SK-N-DZ (cell line): ENCODE measurements at places on chromosomes 7 and 10.

- no peak for DNase-seq
These were observed 181.4 kb downstream of the ARID5B start for GRCh38 chr10:62082729-62083411.

GRCh38 chr7:81687062-81687461, 82.8 kb downstream of the HGF start:
- DNase-seq = no peak

DNA sequence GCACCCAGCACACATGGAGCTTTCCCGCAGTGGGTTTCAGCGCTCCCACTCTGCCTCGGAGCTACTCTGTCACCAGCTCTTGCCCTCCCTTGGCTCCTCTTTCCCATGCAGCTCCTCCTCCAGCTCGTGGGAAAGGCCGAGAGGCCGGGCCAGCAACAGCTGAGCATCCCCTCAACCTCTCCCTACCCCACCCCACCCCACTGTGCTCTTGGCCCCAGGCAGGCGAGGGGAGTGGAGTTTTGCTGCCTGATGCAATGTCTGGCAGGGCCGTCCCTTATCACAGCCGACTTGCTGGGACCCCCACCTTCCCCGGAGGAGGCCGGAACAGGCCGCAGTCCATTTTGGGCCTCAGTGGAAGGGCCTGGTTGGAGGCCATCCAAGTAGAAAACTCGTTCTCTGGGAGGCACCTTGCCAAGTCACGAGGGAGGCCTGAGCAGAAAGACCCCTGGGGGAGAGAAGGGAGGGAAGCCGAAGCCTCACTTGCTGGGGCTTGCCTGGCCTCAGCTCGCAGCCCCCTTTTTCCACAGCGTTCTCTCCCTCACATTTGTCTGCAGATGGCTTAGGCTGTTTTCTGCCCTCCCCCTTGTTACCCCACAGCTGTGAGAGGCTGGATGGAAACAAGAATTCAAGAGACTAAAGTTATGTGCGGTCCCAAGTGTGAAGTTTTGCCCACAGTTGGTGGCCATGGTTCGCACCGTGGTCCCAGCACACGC, 35.3 kb downstream of the CHST3 start:
- DNase-seq = no peak

DNA sequence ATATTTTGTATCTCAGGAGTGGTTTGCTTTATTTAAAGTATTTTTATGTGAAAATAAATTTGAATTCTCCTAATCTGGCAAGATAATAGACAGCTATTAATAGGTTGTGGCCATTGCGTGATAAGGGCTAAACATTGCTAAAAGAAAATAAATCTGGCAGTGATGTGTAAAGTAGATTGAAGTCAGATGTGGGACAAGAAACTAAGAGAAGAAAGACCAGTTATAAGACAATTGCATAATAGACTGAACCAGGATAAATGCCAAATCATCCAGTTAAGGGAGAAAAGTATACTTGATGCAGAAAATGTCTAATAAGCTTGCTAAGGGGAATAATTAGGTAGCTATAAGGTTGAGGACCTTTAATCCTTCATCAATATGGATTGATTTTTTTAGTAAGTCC, 197.5 kb upstream of the CSTF2T start:
- no peak for DNase-seq
